Activated CD4-positive, alpha-beta T cell treated with anti-CD3 and anti-CD28 coated beads, Interleukin-2, Interleukin-6, amounts not matched to agents 100 ng/mL and 50 ng/mL, durations not matched to agents 16 hours and 8 hours (primary cell): ENCODE measurements at places on chromosomes 16 and 17.

- DNase-seq = no peak
Observed at GRCh38 chr17:69828087-69828486, 246.9 kb upstream of the KCNJ16 start.

DNA sequence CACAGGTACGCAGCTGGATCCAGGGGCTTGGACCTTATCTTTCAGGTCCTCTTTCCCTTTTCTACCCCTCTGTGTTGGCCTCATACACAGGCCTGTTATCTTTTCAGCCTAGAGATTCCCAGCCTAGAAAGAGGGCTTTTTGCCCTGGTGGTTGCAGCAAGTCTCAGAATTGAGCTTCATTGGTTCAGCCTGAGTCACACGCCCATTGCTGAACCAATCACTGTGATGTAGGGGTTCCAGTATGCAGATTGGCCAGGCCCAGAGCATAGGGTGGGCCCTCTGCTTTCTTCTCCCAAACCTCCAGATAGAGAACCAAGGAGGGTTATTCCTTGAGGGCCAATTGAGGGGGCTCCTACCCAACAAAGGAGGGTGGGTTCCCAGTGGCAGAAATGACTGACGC is 32.8 kb downstream of the GPT2 start:
- DNase-seq = no peak

- DNase-seq = peak; percentile 76
Observed at GRCh38 chr17:83079352-83079747, at the start of gene METRNL. Gene METRNL, plus strand, starts transcription at chr17:83079609. Its CDS starts 207 bp downstream, at chr17:83079816.

GRCh38 chr16:17205279-17206211 is 265.2 kb downstream of the XYLT1 start:
- no peak for DNase-seq

- DNase-seq = peak; percentile 49
Observed at GRCh38 chr16:86072328-86073102, 173.6 kb downstream of the IRF8 start.

GRCh38 chr16:49260956-49261530 is 20.6 kb downstream of the CBLN1 start:
- DNase-seq = no peak

DNA sequence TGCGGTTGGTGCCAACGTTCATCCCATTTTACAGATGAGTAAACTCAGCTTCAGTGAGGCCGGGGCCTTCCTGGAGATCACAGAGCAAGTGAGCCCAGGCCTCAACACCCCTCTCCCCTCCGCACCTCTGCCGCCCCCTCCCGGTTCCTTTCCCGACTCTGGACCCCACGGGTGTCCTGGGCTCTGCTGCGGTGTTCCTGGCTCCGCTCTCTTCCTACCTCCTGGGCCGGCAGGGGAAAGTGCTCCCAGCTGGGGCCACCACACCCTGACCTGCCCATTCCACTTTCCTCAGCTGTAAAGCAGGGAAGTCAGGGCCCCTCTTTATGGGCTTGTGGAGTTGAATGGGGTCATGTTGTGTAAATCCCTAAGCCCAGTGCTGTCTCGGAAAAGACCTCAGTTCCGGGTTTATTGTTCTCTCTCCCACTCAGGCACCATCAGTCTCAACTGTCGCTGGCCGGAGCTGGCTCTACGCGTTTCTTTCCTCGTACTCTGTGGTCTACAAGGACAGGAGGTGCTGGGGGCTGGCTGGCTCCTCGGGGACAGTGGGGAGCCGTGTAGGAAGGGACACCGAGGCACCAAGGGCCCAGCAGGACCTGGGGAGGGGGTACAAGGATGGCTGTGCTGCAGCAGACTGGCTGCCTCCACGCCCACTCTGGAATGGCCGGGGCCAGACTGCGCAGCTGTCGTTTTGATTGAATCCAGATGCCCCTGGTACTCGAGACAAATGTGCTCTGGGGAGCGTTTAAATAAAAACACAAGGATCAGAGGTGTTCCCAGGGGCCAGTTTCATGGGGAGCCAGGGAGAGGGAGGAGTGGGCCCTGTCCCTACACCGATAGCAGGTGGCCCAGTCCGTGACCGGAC is 21.7 kb upstream of the ACSF3 start:
- no peak for DNase-seq

- peak; percentile 82 for DNase-seq
Observed at GRCh38 chr17:48026502-48027321, 10.9 kb downstream of the COPZ2 start.

DNA sequence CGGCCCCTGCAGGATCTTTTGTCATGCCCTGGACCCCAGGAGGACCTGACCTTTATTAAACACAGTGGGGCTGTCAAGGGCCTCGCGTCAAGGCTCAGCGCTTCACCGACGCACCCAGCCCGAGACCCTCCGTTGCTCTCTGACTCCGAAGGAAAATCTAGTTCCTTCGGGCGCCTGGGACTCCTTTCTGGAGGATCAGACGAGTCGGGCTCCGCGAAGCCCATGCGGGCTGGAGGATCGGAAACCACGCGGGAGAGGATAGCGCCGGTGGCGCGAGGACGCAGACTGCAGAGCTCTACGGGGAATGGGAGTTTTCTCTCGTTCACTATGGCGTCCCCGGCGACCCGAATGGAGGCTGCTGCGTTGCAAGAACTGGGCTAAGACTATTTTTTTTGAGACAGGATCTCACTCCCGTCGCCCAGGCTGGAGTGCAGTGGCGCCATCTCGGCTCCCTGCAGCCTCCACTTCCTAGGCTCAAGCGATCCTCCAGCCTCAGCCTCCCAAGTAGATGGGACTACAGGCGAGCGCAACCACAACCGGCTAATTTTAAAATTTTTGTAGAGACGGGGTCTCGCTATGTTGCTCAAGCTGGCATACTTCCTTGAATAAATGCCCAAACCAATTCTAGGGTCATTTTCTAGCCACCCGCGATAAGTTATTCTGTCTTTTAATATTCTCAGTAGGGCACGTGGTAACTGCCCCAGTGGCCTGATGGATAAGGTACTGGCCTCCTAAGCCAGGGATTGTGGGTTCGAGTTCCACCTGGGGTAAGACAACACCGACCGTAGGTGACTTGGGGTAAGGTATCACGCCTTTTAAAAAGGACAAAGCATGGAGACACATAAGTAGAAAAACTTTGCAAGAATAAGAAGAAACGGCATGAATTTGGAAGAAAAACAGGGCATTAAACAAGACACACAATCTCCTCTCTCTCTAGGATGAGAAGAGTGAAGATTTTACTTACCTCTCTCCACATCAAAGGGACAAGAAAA is 5.5 kb downstream of the OR1F1 start:
- DNase-seq = no peak

DNA sequence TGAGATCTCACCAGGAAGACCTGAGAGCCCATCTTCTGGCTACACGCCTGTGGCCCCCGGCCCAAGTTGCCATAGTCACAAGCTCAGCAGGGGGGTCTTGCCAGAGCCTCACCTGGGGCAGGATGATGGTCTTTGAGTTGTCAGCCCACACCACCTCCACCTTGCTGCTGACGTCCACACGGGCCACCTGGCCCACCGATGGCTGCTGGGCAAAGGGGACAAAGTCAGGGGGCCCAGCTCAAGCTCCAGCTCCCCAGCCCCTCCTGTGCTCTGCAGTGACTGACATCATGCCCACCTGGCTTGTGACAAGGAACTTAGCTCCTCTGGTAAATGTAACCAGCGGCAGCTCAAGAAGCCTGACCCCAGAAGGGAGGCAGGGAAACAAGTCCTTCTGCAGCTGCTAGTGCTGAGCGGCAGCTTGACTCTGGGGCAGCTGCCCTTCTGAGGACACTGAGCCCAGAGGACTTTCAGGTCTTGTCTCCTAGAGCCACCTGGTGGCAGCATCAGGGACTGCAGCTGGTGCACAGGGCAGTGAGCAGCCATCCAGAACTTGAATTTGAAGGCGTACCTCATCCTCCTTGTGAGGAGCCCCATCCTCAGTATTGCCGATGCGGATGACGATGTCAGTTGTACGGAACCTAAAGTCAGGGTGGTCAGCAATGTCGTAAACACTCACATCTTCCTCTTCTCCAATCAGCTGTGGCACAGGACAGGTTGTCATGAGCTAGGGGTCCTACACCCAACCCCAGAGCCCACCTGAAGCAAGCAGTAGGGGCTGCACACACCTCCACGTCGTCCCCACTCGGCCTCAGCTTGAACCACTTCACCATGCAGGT is 13.5 kb downstream of the SPHK1 start:
- DNase-seq = peak; percentile 89

- no peak for DNase-seq
Observed at GRCh38 chr16:53789137-53789536, 85.2 kb downstream of the FTO start.

DNA sequence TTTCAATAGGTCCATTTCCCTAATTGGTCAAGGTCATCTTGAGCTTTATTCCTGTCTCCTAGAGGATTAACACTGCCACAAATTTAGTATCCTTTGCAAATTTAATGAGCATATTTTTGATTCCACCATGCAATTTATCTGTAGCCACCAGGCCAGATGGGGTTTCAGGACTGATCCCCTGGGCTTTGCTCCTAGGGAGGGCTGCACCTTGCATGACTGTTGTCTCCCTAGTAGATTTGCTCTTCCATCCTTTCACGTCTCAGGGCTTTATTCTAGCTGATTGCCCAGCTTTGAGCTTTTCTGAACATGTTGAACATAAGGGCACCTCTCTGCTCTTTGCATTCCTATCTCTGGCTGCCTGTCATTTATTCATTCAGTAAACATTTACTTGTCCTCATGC is 7.7 kb upstream of the KCNH6 start:
- no peak for DNase-seq

GRCh38 chr17:73291260-73291801 is 20.5 kb downstream of the CDC42EP4 start:
- peak; percentile 28 for DNase-seq

GRCh38 chr17:37710344-37710886 is 34.4 kb downstream of the HNF1B start:
- no peak for DNase-seq

- no peak for DNase-seq
Observed at GRCh38 chr17:28879886-28880571, 17.5 kb downstream of the FLOT2 start.

- peak; percentile 12 for DNase-seq
Observed at GRCh38 chr16:84726669-84727467, 27.1 kb downstream of the USP10 start.

DNA sequence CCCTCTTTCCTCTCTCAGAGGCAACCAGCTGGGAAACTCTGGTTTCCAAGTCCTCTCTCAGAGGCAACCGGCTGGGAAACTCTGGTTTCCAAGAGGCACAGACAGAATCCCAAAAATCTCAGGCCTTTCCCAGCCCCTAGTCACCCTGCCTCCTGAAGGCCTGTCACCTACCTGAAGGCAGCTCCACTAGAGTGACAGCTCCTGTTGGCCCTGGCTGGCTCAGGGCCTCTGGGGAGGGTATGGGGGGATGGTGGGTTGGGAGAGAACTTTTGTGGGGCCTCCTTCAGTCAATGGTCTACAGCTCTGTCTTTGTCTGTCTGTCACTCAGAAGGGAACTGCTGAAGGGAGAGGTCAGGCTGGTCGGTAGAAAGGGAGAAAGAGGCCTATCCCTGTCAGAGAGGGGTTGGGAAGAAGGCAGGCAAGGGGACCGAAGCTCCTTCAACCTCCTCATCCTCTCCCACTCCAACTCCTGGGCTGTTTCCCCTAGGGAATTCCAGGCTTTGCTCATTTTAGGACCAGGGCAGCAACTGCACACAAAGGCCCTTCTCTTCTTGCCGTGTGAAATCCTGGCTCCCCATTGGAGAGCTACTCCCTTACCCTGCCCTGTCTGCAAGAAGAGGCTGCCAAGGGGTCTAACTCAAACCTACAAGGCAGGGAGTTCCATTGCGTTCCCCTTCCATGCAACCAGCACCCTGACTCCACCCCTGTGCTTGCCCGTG is 23.6 kb downstream of the COPZ2 start:
- DNase-seq = no peak

DNA sequence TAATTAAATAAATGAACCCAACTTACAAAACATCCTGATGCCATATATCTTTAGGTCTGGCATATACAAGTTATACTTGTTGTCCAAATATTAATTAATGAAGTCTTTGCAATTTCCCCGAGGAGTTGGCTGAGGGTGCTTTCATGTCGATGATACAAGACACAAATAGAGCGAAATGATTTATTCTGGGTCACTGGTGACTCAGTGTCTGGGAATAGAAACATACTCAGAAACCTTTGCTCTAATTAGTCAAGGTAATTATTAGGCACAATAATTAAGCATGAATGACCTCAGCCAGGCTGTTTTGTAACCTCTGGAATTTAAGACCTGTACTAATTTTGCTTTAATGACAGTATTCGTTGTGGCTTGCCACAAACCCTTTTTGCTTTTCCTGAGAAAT is 37.0 kb upstream of the HAPSTR1 start:
- no peak for DNase-seq

GRCh38 chr16:14464796-14465195 is 165.3 kb downstream of the PARN start:
- no peak for DNase-seq

DNA sequence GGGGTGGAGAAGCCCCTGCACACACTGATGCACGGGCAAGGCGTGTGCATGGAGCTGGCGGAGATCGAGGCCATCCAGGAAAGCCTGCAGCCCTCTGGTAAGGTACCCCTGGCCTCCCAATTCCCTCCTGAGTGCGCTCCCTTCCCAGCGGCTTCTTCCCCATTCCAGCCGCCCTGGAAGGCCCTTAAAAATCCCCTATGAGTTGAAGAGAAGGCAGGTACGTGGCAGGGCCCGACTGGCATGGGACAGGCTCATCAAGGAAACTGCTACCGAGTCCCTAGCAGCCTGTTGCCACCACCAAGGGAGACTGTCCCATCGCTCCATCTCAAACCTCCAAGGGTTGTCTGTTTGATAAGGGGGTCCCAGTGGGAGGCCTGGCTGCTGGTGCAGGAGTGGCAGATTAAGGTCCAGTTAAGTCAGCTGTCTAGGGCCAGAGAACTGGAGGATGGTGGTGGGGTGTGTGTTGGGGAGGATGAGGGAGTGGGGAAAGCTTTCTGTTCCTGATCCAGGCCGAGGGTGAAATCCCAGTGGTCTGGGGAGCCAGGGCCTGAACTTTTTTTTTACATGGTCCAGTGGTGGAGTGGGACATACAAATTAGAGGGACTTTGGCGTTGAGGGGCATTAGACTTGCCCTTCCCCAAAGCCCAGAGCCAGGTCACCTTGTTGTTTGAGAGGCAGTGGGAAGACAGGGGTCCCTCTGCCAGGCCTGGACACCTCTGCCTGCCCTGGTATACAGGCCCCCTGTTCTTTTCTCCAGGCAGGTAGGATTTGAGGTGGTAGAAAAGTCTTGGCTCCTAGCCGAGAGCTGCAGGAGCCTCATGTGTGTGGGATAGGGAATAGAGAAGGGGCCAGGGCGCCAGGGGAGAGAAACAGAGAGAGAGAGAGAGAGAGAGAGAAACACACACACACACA is 994 bp downstream of the IGFBP4 start:
- no peak for DNase-seq

- DNase-seq = no peak
Observed at GRCh38 chr17:49779156-49779738, 9.2 kb upstream of the KAT7 start.

- no peak for DNase-seq
Observed at GRCh38 chr17:19341641-19342610, 20.6 kb downstream of the B9D1 start.

GRCh38 chr16:4232541-4233386 is 9.1 kb downstream of the SRL start:
- DNase-seq = no peak

GRCh38 chr17:2244545-2245525 is 58.8 kb downstream of the SMG6 start:
- peak; percentile 87 for DNase-seq

- DNase-seq = no peak
Observed at GRCh38 chr17:70521821-70522256, 352.5 kb downstream of the KCNJ2 start.

GRCh38 chr16:66899945-66900710 is 18.6 kb downstream of the CDH16 start:
- DNase-seq = no peak
